Colonic mucosa (tissue), 4 donors: ENCODE measurements at places on chromosomes 7 and 10. TPM values are rescaled to one million over a fixed set of nuclear protein-coding genes. Genes with fewer than 3 reads are reported as not detected.

The PDLIM1 gene
- total RNA-seq, result 433 TPM

The OR6V1 gene
- not detected for total RNA-seq

The PIK3CG gene
- 2.3 TPM for total RNA-seq

The PITRM1 gene
- total RNA-seq, result 52.3 TPM

The TRIM74 gene
- total RNA-seq, result 0.32 TPM

The NEUROG3 gene
- 3.1 TPM for total RNA-seq

The CNTNAP2 gene
- total RNA-seq, result 4.4 TPM

The MARVELD1 gene
- 31.7 TPM for total RNA-seq

The KAT6B gene
- 24.2 TPM for total RNA-seq

The TBX20 gene
- 0.27 TPM for total RNA-seq

The OR2A1 gene
- total RNA-seq, result not detected

- DNase-seq, result no peak
Measured at GRCh38 chr10:76553263-76554032, 1084.2 kb downstream of the KCNMA1 start.

DNA sequence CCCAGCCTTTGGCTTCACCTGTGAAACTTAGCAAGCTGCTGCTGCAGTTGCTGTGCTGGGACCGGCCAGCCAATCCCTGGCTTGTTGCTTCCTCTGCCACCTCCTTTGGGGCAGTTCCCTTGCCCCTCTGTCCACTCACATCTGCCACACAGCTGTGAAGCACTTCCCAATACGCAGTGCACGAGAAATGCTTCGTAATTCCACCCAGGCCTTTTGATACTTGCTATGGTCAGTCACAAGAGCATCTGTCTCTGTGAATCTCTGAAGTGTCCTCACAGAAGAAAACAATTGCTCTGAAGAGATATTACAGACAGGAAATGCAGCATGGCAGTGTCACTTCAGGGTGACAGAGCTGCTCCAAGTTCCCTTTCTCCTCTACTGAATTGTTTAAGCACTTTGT lies 208.5 kb downstream of the PTEN start:
- no peak for DNase-seq

DNA sequence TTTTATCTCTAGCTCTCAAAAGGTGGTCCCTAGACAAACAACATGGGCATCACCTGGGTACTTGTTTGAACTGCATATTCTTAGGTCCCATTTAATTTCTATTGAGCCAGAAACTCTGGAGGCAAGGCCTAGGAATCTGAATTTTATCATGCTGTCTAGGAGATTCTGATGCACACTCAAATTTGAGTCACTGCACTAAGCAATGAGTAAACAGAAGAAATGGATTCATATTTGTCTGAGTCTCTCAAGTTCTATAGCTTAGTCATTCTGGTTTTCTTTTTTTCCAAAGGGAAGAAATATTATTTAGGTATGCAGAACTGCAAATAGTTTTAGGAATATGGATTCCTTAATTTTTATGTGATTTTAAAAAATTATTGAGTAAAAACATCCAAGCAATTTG lies 185.5 kb downstream of the SEMA3A start:
- DNase-seq, result no peak

DNA sequence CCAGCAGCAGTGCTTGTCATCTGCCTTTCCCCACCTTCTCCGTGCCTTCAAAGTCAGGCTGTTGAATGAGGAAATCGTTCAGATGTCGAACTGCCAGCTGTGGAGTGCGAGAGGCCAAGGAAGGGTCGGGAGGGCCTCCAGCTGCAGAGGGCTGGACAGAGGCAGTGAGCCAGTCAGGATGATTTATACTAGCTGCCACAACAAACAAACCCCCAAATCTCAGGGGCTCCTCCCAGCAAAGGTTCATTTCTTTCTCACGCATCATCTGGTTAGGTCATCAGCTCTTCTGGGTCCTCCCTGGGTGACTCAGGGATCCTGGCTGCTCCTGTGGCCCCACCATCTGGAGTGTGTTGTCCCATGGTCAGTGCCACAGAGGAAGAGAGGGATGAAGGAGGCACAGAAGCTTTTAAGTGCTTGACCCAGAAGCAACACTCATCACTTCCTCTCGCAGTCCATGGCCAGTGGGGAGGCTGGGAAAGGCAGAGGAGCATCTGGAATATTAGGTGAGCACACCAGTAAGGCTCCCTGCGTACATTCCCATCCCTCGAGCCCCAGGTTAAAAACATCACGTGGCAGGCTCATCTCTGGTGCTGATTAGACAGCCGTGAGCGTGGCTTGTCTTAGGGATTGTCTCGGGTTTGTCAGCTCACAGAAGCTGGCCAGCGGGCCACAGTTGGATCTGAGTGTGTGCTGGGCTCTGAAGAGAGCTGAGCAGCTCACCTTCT lies 140.7 kb downstream of the RGS10 start:
- peak; percentile 46 for DNase-seq

DNA sequence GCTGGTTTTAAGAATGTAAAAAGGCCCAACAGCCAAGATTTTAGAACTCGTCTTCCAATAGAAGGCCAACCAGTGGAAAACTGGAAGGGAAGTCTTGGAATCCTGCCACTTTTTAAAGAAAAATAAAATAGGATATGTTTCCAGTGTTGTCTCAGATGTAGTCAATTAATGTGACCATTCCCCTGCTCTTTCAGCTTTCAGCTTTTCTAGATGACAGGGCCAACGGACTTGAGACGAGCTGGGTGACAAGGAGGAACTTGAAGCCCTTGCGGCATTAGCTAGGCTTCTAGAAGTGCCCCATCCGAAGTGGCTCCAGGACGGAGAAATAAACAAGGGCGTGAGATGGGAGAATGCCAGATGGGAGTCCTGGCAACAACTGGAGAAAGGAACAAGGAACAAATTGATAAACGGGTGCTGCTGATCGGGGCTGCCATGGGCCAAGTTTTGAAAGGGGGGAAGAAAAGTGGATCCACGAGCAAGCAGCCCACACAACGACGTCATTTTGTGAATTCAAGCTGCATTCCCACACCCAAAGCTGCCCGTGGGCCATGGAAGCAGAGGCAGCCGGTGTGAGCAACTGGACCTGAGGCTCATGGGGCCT lies 42.3 kb downstream of the CTBP2 start:
- DNase-seq, result peak; percentile 61

DNA sequence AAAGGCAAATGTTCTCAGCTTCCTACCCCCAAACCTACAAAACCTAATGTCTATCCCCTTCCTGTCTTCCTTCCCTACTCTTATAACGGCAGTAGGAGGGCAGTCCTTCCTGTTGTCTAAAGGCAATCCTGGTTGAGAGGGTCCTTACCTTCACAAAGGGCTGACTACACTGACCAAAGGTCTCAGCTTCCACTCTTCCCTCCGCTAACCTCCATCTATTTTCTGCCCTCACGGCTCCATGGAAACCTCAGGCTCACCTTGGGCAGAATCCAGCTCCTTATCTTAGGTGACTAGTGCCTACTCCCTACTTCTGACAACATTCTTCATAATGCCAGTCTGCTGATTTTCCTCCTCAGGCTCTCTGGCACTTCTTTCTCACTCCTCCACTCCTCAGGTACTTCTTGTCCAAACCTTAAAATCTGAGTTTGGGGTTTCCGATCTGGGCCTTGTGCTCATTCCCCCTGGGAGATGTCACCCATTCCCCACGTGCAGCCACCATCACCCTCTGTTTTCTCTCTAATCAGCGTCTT lies 542 bp downstream of the FBXL13 start:
- peak; percentile 50 for DNase-seq

GRCh38 chr10:34370126-34370525 lies 445.0 kb downstream of the PARD3 start:
- no peak for DNase-seq

DNA sequence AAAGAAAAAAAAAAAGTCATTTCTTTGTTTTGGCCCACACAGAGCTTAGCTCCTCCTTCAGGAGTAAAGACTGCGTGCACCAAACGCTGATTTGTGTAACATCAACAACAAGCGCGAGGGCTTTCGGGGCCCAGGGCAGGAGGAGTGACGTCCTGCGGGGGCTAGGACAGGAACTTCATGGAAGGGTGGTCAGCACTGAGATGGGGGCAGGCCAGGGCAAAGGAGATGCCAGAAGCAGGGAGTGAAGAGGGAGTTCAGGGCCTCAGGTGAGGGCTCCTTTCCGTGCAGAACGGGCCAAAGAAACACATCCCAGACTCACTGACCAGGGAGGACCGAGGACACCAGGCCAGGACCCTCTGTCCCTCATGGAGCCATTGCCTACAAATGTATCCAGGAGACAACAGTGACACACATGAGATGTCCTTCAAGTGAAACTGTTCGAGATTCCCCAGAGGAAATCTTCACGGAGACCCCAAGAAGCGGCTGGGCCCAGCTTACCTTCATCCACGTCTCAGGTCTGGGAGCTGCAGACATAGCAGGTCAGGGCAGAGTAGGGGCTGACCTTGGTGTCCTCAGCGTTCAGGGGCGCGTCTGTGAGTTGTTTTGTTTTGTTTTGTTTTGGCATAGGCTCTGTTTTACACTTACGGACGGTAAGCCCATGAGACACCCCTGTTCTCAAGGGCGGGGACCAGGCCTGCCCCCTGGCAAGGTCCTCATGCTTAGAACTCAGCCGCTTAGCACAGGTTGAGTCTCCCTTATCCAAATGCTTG lies 30.4 kb upstream of the SHH start:
- DNase-seq, result no peak

DNA sequence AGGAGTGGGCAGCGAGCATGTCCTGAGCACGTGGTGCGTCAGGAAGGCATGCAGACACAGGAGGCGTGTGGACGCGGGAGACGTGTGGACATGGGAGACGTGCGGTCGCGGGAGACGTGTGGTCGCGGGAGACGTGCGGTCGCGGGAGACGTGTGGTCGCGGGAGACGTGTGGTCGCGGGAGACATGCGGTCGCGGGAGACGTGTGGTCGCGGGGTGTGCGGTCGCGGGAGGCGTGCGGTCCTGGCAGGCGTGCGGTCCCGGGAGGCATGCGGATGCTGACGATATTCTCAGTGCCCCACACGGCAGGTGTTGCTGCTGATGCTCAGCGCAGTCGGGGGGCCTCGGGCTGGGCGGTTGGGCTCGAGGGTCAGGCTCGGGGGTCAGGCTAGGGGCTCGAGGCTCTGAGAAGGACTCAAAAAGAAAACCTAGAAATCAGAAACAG lies 94.2 kb downstream of the NKX6-2 start:
- no peak for DNase-seq

GRCh38 chr7:132390705-132391104 lies 185.6 kb downstream of the PLXNA4 start:
- no peak for DNase-seq

- DNase-seq, result peak; percentile 53
Measured at GRCh38 chr7:93053949-93054943, 63.5 kb downstream of the SAMD9 start.

GRCh38 chr7:92806496-92806895 lies 29.9 kb downstream of the CDK6 start:
- no peak for DNase-seq

- peak; percentile 19 for DNase-seq
Measured at GRCh38 chr10:19049567-19049966, 966 bp downstream of the MALRD1 start.

- no peak for DNase-seq
Measured at GRCh38 chr10:31152421-31153135, 120.9 kb upstream of the ZNF438 start.

DNA sequence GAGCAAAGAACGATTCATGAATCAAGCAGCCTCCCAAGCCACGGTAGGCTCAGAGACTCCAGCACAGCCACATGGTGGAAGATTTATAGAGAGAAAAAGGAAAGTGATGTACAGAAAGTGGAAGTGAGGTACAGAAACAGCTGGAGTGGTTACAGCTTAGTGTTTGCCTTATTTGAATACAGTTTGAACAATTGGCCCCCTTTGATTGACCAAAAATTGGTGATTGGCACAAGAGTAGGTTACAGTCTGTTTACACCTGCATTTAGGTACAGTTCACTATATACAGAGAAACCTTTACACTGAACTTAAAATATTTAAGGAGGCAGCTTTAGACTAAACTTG lies 136.4 kb upstream of the ASAH2 start:
- no peak for DNase-seq

DNA sequence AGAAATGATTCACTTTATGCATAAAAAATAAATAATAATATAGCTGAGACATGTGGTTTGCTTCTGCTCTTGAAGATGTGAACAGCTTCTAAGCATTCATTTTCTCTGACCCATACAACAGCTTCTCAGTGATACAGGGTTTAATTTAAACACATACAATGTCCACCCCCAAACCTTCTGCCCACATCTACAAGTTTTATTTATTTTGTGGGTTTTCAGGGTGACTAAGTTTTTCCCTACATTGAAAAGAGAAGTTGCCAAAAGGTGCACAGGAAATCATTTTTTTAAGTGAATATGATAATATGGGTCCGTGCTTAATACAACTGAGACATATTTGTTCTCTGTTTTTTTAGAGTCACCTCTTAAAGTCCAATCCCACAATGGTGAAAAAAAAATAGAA lies 17.2 kb downstream of the INHBA start:
- DNase-seq, result no peak

- DNase-seq, result no peak
Measured at GRCh38 chr7:1401011-1401410, 58.3 kb downstream of the MICALL2 start.

DNA sequence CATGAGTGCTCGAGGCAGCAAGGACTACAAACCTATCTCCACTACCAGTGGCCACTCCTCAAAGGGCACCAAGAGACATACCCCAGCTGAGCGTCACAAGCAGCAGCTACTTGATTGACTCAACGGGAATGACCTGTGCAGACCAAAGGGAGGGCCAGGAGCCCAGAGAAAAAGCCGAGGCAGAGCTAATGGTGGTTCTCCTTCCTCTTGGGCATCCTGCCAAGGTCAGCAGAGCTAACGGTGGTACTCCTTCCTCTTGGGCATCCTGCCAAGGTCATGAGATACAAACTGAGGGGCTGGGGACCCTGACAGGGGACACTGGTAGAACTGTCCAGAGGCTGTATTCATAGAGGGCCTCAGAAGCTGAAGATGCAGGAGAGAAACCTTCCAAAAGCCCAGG lies 60.4 kb downstream of the FAM53B start:
- no peak for DNase-seq

DNA sequence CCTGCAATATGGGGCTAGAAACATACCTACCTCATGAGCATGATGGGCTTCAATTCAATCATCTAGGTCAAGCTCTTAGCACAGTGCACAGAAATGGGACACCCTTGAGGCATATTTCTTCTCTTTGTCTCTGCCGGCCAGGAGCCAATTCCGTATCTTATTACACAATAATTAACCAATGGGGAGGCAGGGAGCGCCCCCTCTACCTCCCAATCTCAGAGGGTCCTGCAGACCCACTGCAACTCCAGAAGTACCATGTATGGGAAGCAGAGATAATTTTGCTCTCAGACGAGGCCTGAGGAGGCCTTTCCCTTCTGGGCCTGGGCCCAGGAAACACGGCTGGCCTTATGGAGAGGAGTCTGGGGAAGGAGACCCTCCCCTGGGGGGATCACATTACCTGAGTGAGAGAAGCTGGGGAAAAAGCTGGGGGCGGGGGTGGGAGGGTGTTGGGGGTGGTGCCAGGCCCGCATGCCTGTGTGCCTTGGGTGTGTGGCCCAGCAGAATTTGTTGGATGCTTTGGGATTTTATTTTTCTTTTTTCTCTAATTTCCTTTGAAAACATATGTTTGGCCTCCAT lies 155.5 kb downstream of the UBE2H start:
- DNase-seq, result no peak

GRCh38 chr10:14254368-14254767 lies 76.4 kb downstream of the FRMD4A start:
- DNase-seq, result no peak
